ENCODE measurements at places on chromosomes 4 and X. TPM values are rescaled to one million over a fixed set of nuclear protein-coding genes. Genes with fewer than 3 reads are reported as not detected.

- no peak for DNase-seq
These were observed 86.2 kb downstream of the NHSL2 start for GRCh38 chrX:71996826-71997225.

GRCh38 chrX:38305971-38306370 lies 21.3 kb downstream of the RPGR start:
- DNase-seq, result no peak

GRCh38 chrX:154649503-154650220 lies 3.7 kb downstream of the CTAG2 start:
- DNase-seq, result no peak

- DNase-seq, result peak; percentile 76
These were observed 12.6 kb upstream of the SUPT20HL1 start for GRCh38 chrX:24347881-24348280.

DNA sequence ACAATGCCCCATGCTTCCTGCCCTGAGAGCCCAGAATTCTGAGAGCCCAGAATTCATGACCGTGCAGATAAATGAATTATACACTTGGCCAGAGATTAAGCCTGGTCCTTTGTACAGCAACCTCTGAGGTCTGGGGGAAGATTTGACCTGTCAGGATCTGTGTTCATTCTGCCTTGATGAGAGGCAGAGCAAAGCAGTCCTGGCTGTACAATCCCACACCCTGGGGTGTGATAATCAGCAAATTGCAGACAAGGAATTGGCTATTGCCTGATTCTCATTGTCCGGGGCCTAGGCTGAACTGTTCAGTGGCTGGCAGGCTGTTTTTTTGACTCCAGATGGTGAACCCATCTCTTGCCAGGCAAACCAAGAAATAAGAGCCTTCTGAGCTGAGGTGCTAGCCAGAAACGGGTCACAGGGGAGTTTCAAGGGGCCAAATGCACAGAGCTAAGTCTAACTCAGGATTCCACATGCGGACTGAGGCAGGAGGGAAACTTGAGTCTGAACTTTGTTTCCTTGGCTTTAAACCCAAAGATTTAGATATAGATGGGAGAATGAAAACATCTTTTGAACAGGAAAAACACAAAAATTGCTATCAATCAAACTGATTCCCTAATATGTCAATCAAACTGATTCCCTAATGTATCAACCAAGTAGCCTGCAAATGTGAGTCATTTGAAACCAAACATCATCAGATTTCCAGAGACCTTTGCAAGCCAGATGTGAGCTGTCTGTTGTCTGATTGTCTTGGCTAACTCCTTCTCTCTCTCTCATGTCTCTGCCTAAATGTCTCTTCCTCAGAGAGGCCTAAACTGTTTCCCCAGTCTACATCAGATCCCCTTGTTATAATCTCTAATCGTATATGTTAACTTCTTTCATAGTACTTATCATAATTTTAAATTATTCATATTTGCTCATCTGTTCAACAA lies 159.3 kb downstream of the ATG4A start:
- DNase-seq, result peak; percentile 10

DNA sequence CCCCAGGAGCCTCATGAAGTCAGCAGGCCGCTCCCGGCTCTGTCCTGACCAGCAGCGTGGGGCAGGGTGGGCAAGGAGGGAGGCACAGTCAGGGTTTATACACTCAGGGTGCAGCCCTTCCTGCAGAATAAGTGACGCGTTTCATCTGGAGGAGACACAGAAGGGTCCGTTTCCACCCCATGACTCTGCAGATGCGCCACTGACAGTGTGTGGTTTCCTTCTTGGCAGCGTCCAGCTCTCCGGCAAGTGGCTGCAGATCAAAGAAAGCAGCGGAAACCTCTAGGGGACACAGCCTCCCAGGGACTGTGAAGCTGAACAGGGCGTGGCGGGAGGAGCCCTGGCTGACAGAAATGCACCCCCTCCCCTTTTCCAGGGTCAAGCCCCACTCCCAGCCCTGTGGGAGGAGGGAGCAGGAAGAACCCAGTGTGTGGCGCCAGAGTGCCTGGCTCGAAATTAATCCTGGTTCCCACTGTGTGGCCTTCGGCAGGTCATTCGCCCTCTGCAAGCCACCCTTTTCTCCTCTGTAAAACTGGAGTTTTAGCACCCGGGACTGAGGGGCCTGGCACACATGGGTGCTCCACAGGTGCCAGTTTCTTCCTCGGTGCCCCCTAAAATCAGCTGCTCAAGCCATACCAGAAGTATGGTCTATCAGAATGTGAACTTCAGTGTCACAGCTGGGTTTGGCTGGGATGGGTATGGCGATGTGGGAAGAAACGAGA lies 17.3 kb upstream of the TBC1D14 start:
- peak; percentile 69 for DNase-seq

DNA sequence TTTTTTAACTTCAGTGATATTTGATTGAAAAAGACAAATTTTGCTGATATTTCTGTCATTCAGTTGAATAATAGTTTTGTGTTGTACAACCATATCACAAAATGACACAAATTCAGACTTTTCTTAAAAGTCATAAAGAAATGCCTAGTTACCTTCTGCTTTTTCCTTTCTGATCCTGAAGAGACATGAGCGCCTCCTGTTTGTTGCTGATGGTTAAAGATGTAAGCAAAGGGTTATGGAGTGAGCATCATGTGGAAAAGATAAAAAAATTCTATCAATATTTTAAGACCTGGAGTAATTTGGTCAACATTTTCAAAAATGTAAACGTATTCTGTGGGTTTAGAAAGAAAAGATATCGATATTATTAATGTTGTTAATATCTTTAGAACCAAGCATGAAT lies 669.9 kb upstream of the NR3C2 start:
- no peak for DNase-seq

DNA sequence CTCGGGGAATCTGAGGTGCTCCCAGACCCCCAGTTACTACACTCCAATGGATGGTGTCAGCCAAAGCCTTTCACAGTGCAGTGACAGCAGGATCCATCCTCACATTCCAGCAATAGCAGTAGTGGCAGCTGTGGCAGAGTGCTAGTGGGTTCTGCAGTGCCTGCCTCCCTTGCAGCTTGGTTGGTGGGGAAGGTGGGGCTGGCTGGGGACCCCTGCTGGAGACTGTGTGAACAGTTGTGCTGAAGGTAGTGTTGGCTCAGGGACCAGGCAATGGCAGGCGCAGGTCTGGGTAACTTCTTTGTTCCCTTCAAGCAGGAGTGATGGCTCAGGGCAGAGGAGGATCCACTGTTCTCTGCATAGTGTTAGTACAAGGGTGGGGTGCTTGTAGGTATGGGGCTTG lies 343.7 kb upstream of the TRAM1L1 start:
- no peak for DNase-seq

- DNase-seq, result no peak
These were observed 89.3 kb downstream of the SH2D1A start for GRCh38 chrX:124435616-124436015.

DNA sequence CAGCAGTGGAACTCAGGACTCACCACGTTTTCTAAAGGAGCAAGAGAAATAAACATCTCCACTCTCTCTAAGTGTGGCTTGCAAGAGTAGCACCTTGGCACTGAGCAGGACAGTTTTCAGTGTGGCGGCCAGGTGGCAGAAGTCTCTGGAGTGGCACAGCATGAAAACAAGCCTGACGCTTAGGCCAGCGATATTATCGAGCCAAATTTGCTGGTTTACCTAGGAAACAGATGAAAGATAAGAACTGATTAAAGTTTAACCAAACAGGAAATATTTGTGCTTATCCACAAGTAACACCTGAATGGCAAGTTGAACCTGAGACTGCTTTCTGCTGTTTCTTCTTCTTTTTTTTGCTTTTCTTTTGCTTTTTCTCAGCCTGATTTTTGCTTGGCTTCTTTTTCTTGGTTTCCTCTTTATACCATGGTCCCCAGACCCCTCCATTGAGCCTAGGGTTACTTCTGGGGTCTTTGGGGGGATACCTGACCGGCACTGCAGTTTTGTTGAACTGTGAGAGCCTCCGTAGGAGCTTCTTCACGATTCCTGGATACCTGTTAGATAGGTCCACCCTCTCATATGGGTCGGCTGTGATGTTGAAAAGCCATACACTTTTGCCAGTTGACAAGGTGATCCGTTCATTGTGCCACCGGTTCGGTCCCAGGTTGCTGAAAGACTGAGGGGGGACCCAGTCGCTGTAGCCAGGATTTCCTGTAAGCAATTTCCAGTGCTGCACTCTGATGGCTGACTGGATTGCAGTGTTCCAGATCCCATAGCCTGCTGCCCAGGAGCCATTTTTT lies 77.3 kb downstream of the ARSJ start:
- no peak for DNase-seq

DNA sequence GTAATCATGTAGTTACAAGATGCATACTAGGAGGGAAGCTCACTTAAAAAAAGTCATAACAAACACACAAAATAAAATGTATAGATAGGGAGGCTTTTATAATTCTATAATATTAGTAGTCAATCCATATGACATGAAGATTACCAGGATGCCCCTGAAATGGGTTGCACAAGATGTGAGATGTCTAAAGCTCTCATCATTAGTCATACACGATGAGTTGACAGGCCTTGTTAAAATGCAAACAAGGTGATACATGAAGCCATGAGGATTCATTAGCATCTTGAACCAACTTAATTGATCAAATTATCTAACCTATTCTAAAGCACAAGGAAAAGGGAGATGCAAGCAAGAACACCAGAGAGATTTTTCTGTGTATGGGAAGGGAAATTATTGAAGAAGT lies 470.2 kb downstream of the IQCM start:
- no peak for DNase-seq

DNA sequence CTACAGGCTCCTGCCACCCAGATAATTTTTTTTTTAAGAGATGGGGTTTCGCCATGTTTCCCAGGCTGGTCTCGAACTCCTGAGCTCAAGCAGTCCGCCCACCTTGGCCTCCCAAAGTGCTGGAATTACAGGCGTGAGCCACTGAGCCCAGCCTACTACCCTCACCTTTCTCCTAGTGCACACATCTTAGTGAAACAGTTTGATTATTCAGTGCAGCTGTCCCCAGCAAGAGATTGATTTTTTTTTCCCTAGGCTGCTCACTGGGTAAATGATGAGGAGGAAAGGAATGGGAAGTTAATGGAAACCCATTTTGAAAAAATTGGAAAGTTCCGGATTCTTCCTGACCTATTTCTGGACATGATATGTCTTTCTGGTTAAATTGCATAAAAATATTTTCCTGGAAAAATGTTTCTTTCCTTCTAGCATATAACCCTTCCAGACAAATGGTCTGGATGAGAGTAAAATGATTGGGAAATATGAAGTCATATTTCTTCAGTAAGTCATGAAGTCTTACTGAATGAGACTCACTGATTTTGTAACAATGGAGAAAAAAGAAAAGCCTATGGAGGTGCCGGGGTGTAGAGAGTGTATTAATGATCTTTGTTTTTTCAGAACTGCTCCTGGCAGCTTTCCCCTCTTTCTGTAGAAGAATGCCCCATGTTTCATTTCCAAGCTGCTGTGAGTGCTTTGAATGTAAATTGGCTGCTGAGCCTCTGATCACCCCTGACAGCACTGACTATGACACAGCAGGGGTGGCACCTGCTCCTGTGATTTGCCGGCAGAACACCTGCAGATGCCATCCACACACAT lies 19.5 kb upstream of the ZNF41 start:
- DNase-seq, result peak; percentile 65

DNA sequence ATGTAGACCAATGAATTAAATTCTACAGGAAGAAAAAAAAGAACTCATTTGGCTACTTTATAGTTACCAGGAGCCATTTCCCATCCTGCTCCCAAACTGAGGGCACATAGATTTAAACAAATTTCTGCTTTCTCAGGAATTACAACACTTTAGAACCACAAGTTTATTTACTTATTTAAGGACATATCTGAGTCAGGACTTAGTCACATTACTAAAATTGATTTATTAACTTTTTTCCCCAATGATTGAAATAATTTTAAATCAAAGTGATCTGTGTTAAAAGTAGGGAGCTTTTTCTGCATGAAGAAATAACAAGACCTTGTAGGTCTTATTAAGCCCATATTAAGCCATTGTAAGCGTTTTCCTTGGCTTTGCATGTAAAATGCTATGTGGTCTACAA lies 291.0 kb upstream of the HAND2 start:
- DNase-seq, result peak; percentile 62

TCP11X2 gene
- total RNA-seq, result not detected

EXOC1 gene
- total RNA-seq, result 46.2 TPM

NEXMIF gene
- not detected for total RNA-seq

KCNE5 gene
- total RNA-seq, result not detected

FOXR2 gene
- total RNA-seq, result not detected

TLR10 gene
- total RNA-seq, result not detected
